ENCODE measurements at places on chromosomes 16 and 17.

- DNase-seq = peak; percentile 84
Observed at GRCh38 chr17:82051776-82052637, at the start of the genes GPS1 and RFNG. Gene GPS1, plus strand, starts transcription at chr17:82051898. Its CDS starts 34 bp downstream, at chr17:82051932. Gene RFNG, minus strand, starts transcription at chr17:82051811. Its CDS starts 45 bp downstream, at chr17:82051766.

- DNase-seq = no peak
Observed at GRCh38 chr16:28915181-28915580, 9.9 kb downstream of the RABEP2 start.

- DNase-seq = no peak
Observed at GRCh38 chr17:61619493-61619892, 28.5 kb upstream of the NACA2 start.

GRCh38 chr16:51849715-51850114 is 697.2 kb downstream of the TOX3 start:
- no peak for DNase-seq

DNA sequence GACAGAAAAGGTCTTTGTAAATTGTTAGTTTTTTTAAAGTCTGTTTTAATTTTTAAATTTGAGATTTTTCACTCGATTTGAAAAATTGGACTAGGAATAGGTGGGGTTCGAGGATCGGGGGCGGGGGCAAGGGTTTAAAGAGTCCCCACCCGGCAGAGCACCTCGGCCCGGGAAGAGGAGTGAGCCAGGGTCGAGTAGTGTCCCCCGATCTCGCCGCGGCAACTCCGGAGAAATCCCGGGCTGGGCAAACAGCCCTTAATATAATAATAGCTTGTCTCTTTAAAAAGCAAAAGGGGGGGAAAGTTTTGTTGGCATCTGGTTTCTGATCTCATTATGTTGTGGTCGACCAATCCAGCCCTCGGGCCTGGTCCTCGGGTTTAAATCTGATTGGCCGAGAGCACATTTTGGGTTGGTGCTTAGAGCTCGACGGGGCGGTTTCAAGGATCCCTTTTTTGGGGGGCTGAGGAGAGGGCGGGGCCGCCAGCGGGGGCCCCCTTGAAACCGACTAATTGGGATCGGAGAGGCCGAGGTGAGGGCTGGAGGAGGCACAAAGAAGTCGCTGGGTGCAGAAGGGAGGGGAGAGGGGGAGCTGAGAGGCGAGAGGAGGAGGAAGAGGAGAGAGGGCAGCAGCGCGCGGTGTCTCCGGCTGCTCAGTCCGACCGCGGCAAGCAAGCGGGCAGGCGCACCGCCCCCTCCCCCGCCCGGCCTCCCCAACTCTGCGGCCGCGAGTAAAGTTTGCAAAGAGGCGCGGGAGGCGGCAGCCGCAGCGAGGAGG is at the start of gene FZD2:
FZD2 (plus strand) TSS at position 653 of the 775 bp plus-strand sequence. CDS start 205 bp downstream, outside the sequence.
- peak; percentile 96 for DNase-seq

DNA sequence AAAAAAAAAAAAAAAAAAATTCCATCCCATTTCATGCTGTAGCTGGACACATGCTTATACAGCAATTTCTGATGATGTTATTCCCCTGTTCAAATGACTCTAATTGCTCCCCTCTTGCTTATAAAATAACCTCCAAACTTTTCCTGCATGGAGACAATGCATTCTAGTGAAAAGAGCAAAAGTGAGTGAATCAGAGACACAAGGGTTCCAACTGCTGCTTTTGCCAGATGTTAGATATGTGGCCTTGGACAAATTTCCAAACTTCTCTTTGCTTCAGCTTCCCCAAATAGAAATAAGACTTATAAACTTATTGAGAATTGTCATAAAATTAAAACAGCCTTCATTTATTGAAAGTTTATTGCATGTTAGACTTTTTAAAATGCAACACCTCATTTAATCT is 65.0 kb upstream of the AXIN2 start:
- no peak for DNase-seq

GRCh38 chr17:46044286-46044928 is 45.4 kb downstream of the STH start:
- DNase-seq = peak; percentile 73

GRCh38 chr16:11050536-11050935 is 106.2 kb downstream of the CLEC16A start:
- no peak for DNase-seq

- DNase-seq = no peak
Observed at GRCh38 chr16:68246666-68247065, 1.5 kb downstream of the PLA2G15 start.

- DNase-seq = no peak
Observed at GRCh38 chr17:58789160-58789559, 33.5 kb downstream of the PPM1E start.

GRCh38 chr17:19579192-19579761 is 45.6 kb downstream of the SLC47A1 start:
- DNase-seq = no peak

- DNase-seq = no peak
Observed at GRCh38 chr17:63753215-63753614, 11.6 kb upstream of the STRADA start.

- no peak for DNase-seq
Observed at GRCh38 chr16:6279286-6279685, 1053.4 kb upstream of the RBFOX1 start.

- DNase-seq = no peak
Observed at GRCh38 chr17:29237476-29238132, 9.1 kb upstream of the CRYBA1 start.

GRCh38 chr17:6862825-6863224 is 31.3 kb upstream of the TEKT1 start:
- DNase-seq = no peak

GRCh38 chr16:67431775-67432505 is 1.0 kb downstream of the HSD11B2 start:
- DNase-seq = no peak

DNA sequence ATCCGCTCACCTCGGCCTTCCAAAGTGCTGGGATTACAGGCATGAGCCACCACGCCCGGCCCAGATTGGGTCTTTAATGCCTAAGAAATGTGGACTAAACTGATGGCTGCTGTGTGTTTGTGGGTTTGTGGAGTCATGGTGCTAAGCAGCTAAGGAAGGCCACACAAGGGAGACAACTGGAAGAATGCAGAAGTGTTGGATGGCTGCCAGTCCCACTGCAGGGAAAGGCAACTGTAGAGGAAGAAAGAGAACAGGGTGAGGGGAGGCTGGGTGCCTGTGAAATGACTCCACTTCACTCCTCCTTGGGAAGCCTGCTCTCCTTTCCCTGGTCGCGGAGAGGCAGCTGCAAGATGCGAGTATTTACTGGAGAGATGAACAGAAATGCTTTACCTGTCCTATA is 23.5 kb upstream of the SIAH1 start:
- no peak for DNase-seq

DNA sequence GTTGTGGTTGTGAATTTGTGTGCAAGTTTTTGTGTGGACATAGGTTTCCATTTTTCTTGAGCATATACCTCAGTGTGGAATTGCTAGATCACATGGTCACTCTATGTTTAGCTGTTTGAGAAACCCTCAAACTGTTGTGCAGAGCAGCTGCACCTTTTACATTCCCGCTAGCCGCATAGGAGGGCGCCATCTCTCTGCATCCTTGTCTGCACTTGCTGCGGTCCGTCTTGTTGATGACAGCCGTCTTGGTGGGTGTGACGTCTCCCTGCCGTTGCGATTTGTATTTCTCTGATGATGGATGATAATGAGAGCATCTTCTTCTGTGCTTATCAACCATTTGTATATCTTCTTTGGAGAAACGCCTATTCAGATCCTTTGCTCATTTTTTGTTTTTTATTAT is 25.1 kb upstream of the IL17C start:
- DNase-seq = no peak

DNA sequence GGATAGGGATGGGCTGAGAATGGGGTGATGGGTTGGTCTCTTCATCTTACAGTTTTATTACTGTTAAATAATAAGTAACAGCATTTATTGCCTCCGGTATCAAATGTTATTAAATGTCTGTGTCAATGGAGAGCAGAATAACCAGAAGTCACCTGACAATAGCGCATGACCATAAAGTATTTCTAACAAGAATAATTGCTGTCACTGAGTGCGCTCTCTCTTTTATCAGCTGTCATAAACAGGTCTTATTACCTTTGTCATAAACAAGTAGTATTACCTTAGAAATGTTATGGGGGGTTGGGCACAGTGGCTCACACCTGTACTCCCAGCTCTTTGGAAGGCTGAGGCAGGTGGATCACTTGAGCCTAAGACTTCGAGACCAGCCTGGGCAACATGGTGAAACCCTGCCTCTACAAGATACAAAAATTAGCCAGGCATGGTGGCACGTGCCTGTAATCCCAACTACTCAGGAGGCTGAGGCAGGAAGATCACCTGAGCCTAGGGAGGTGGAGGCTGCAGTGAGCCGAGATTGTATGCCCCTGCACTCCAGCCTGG is 120.6 kb downstream of the MAP2K6 start:
- DNase-seq = no peak

DNA sequence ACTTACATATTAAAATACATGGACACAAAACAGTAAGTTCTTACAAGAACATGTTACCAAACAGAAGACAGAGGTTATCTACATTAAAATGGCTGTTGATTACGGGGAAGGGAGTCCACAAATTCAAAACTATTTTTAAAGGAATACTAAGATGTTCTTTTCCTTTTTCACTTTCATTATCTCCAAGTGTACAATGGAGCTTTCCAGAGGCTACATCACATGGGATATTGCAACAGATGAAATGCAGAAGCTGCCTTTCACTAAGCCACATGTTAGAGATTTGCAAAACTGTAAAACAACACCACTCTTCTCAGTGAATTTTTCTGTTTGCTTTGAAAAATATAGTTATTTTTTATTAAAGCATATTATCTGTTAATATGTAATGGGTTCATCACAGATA is 53.6 kb downstream of the XPO6 start:
- DNase-seq = no peak

GRCh38 chr17:58289869-58290268 is 9.1 kb upstream of the MPO start:
- DNase-seq = no peak

DNA sequence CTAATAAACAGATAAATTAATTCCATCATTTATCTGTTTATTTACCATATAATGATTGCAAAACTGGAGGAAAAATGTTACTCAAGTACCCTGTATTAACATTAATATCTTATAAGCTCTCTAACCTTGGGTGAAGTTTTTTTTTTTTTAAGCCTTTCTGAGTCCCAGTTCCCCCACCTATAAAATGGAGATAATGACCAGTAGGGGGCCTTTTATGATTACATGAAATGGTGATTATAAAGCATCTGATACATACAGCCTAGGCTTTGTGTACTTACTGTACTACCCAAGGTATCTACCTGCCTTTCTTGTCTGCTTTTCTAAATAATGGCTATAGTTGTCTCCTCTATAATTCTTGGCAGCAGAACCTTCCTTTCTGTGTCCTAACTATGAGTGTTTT is 22.6 kb downstream of the LRRC36 start:
- DNase-seq = no peak

GRCh38 chr17:1733759-1734158 is 8.9 kb upstream of the SERPINF2 start:
- DNase-seq = no peak

GRCh38 chr16:76787394-76787793 is 403.6 kb upstream of the MON1B start:
- DNase-seq = no peak

DNA sequence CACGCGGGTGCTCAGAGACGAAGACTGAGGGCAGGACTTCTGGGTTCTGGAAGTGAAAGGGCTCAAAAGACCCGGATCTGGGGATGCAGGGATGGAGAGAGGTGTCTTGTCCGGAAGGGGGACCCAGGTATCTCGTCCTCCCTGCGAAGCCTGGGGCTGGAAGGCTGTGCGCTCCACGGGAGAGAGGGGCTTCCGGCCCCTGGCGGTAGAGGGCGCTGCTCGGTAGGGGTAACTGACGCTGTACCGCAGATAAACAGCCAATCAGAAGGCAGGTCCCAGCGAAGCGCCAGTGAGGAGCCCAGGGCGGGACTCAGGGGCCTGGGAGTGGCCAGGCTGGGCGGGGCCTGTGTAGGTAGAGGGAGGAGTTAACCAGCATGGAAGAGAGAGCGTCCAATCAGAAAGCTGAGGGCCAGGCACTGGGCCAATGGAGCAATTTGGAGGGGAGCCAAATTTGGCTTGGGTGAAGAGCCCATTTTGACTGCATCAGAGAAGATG is 804 bp downstream of the TGFB1I1 start:
- peak; percentile 89 for DNase-seq

GRCh38 chr17:77842528-77843147 is 115.9 kb upstream of the TNRC6C start:
- DNase-seq = no peak

GRCh38 chr17:75845058-75845711 is 981 bp upstream of the UNC13D start:
- DNase-seq = no peak

- DNase-seq = no peak
Observed at GRCh38 chr16:8951447-8952280, 12.0 kb downstream of the USP7 start.

- DNase-seq = no peak
Observed at GRCh38 chr17:50265690-50266315, 8.5 kb upstream of the TMEM92 start.

- no peak for DNase-seq
Observed at GRCh38 chr17:42484304-42484703, 25.6 kb downstream of the ATP6V0A1 start.

- DNase-seq = no peak
Observed at GRCh38 chr17:77884967-77885641, 73.4 kb upstream of the TNRC6C start.

GRCh38 chr17:81723651-81724209 is 11.6 kb downstream of the SLC25A10 start:
- DNase-seq = no peak

DNA sequence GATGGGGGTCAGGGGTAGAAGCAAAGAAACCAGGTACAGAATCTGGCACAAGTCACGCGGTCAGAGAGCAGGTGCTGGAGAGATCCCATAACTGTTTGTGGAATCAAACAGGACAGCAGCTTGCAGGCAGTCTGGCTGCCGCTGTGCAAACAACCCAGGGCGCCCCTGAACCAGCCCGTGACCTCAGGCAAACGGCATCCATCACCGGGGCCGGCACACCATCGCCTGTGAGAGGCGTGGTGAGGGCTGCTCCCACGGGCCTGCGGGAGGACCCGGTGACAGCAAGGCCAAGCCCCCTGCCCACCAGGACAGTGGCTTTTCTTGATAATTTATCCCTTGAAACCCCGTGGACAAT is 47.9 kb downstream of the CBFA2T3 start:
- DNase-seq = no peak

- DNase-seq = no peak
Observed at GRCh38 chr17:14165616-14166015, 71.0 kb downstream of the CDRT15 start.

DNA sequence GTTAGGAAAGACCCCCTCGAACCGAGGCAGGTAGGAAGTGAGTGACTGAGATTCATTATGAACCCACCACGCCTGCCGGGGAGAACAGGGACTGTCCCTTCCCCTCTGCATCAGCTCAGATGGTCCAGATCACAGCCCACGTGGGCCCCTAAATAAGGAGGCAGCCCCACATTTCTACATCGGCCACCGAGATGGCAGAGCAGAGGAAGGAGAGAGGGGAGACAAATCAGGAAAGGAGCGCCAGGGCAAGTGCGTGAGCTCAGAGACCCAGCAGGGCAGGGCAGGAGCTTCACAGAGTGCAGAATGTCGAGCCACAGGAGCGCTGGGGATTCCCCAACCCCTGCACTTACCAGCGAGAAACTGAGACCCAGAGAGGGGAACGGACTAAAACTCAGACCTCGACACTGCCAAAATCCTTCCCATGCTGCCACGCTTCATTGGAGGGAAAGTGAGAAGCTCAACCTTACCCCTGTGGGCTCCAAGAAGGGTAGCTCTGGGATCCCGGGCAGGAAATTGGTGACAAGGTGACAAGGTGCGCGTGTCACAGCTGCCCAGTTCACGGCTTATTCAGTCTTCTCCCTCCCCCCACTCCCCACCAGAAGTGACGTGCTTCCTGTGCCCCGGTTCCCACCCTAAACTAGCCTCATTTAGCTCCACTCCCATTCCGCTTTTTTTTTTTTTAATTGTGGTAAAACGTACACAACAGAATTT is at the start of gene ICAM2:
ICAM2 (minus strand) TSS at position 578 of the 711 bp plus-strand sequence. CDS start 13,942 bp downstream, outside the sequence.
- peak; percentile 40 for DNase-seq

GRCh38 chr17:77285594-77286390 is 145.0 kb downstream of the SEC14L1 start:
- no peak for DNase-seq

All from right forelimb (tissue), 1 donor.